ENCODE measurements at places on chromosomes 12 and 14.

DNA sequence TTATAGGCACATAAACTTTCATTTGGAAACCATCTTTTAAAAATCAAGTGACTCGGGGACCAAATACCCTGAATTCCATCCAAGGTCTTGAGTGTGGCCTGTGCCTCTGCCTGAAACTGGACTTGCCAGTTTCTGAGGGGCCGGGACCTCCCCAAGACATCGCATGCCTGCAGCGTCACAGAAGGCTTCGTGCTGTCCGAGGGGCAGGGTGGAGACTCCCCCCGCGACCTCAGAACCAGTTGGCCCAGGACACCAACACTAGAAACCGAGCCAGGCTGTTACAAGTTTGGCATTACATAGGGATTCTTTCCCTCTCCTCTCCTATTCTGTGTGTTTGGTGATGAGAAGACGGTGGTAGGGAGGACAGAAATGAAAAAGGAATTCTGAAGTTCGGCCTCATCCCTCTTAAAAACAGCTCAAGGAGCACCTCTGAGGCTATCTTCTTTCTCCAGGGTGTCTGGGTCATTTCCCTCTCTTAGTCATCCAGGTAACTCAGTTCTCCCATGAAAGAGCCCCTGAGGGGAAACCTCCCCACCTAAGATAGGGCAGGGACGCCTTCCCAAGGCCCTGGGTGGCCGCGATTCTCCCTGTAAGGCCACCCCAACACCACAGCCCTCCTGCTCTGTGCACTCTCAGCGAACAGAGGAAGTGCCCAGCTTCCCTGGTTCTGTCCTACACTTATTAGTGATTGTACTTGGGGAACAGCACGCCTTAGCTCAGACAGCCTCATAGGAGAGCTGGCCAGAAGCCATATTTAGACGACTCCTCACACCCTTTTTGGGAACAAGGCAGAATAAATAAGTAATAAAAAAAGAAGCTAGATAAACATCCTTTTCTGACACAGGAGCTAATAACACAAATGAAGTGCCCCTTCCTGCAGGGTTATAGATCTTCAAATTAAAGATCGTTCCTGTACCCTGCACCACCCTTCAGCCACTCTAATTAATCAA is 93.8 kb downstream of the BCL11B start:
- no peak for DNase-seq

DNA sequence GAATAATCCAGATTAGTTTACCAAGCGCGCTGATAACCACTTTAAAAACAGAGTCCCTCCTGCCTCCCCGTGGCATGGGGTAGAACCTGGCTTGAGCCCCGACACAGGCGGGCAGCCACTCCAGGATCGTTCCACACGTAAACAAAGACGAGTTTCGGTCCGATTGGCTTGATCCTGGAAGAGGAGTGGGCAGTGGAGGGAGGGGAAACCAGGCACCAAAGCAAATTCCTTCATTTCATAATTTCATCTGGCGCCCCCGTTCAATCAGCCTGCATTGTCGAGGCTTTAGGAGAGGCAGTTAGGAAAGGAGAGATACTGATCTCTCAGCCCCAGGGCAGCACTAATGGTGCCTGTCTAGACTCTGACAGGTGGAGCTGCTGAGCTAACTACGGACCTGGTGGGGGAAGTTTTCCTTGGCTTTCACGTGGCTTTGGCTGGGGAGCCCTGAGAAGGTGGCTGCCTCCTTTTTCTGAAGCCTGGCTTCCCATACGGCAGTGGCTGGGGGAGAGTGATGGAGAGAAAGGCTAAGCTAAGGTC is 751 bp upstream of the GPRC5A start:
- peak; percentile 30 for DNase-seq

- DNase-seq = no peak
Measured at GRCh38 chr14:66008631-66009030, 477.5 kb upstream of the CCDC196 start.

DNA sequence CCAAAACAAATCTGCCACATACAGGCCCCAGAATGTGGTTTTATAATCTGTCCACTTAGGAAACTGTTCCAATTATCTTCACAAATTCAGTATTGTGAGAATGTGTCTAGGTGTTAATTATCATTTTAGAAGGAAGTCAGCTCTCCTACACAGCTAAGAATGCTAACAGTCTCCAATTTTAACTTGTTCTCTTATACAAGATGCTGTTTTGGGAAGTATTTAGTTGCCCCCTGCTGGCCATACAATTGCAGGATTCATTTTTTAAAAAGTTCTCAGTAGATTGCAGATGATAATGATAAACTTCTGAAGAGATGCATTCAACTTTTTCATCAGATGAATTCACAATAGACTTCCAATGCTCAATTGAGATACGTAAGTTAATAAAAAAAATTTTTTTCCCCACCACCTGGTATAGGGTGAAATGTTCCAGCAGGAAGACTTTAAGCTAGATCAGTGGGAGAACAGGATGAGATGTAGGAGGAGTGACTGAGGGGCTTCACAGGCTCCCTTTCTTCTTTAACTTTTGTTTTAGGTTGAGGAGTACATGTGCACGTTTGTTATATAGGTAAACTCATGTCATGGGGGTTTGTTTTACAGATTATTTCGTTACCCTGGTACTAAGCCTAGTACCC is 27.3 kb upstream of the OSBPL8 start:
- peak; percentile 28 for DNase-seq

- no peak for DNase-seq
Measured at GRCh38 chr12:92912052-92912451, 17.0 kb downstream of the EEA1 start.

- no peak for DNase-seq
Measured at GRCh38 chr14:77148510-77149231, 7.1 kb upstream of the ZDHHC22 start.

GRCh38 chr14:30655124-30655523 is 33.0 kb downstream of the SCFD1 start:
- DNase-seq = no peak
